NCI-H2081 treated with DMSO at 0.1 percent for 48 hours (cell line): ENCODE measurements at places on chromosomes 7 and 10.

DNA sequence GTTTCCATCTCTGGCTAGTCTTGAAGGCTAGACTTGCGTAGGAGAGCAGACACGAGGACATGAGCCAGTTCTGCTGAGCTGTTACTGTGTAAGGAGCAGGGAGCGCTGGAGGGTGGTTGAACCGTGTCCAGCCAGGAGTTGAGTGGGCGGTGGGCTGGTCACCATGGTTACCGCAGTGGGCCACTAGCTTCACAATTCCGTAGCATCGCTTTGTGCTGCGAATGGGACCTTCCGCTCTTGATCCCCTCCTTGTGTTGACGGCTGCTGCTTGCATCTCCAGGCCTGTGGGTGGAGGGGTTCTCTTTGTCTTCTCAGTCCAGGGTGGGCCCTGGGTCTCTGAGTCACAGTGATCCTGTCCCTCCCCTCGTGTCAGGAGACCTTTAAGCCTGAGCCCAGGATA, 49.4 kb upstream of the OCM start:
- no peak for DNase-seq

DNA sequence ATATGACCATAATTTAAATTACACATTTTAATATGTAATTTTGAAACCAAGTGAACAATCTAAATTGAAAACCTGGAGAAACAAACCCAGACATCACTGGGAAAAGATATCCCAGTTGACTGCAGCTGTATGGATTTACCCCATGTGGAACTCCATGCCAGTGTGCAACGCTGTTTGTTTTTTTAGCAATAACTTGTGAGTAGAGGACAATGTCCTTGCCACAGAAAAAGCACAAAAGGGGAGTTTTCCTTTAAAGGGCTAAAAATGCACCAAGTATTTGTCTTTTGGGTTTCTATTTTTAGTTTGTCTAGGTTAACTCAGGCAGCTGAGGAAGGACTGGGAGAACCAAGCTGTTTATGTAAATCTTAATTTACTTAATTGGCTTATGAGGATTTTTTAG, 15.1 kb upstream of the COL17A1 start:
- DNase-seq, result no peak

GRCh38 chr10:60853107-60853506, 74.8 kb downstream of the CDK1 start:
- DNase-seq, result no peak

GRCh38 chr7:32495298-32496051, at the start of gene AVL9:
TSS of gene AVL9 (plus strand) at chr7:32495489. CDS start at chr7:32495710, 221 bp downstream.
- DNase-seq, result peak; percentile 86

DNA sequence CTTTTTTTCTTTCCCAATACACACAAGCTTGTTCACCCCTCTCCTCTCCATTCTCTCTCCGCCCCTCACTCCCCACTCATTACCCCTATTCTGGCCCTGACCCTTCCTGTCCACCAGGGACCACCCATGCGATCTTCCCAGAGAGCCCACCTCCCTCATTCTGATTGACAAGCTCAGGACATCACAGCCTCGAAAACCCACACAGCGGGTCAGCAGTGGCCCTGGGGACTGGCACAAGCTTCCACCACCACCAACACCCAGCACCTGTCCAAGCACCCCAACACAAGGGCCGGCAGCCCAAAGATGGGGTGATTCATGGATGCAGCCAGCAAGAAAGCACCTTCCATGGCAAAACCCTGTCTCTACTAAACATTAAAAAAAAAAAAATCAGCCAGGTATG, 50.0 kb upstream of the USP6NL start:
- no peak for DNase-seq

- DNase-seq, result no peak
Observed at GRCh38 chr10:72322030-72322279, 32.8 kb downstream of the DNAJB12 start.

DNA sequence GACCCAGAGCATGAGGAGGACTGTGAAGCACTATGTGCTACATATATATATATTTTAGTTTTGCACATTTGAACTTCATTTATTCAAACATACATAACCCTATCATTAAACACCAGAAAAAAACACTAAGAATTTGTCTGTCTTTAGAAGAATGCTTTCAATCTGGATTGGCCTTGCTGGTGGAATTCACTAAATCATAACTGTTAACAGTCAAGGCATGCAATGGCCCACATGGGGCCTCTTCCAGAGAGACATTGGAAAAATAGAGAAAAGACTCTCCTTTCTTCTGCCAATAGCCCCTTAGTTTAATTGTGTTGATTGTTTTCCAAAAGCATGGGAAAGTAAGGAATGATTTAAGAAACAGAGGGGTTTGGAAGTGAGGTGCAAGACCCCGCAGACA, 77.9 kb downstream of the MRPL32 start:
- no peak for DNase-seq

GRCh38 chr7:151539088-151539671, 19.5 kb upstream of the RHEB start:
- DNase-seq, result no peak

- DNase-seq, result no peak
Observed at GRCh38 chr10:78600740-78601139, 468.0 kb upstream of the ZMIZ1 start.

DNA sequence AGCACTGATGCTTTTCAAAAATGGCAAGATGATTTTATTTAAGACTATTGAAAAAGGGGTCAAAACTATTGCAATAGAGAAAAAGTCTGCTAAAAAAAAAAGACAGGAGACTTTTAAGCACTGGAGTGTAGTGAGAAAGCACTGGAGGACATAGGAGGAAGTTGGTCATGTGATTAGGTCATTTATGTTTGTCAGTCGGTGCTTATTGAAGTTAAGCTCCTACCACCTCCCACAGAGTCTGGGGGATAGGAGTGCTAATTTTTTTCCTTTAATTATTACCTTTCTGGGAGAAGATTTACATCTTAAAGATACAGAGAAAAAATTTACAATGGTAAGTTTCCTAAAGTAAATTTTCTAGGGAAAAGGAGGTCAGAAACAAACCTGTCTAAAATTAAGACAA, 80.2 kb upstream of the TMEM229A start:
- no peak for DNase-seq

GRCh38 chr10:119370972-119371703, 163.8 kb downstream of the GRK5 start:
- no peak for DNase-seq

DNA sequence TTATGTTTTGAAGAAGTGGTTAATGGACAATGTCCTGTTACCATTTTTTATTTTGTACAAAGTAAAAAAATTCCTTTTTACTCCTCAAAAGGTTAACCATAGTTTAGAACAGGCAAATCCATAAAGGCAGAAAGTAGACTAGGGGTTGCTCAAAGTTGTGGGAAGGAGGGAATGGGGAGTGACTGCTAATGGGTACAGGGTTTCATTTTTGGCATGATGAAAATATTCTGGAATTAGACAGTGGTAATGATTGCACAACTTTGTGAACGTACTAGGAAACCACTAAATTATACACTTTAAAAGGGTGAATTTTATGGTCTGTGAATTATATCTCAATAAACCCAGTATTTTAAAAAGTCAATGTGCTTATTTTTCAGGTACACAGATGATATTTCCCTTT, 35.4 kb upstream of the CDK14 start:
- no peak for DNase-seq

GRCh38 chr10:28177944-28178637, 124.8 kb downstream of the MPP7 start:
- no peak for DNase-seq

- no peak for DNase-seq
Observed at GRCh38 chr10:31885971-31886370, 42.7 kb downstream of the ARHGAP12 start.

- no peak for DNase-seq
Observed at GRCh38 chr7:43163885-43164284, 51.4 kb downstream of the HECW1 start.

DNA sequence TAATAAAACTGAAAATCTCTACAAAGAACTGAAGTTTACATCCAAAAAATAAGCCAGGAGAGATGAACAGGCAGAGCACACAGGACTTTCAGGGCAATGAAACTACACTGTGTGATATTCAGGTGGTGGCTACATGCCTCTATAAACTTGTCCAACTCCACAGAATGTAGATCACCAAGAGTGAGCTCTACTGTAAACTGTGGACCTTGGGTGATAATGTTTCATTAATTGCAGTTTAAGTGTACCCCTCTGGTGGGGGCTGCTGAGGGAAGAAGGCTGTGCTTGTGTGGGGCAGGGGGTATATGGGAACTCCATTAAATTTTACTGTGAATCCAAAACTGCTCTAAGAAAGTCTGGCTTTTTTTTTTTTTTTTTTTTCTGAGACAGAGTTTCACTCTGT, 22.7 kb downstream of the YWHAG start:
- no peak for DNase-seq

GRCh38 chr7:51366172-51366728, 49.6 kb upstream of the COBL start:
- no peak for DNase-seq

DNA sequence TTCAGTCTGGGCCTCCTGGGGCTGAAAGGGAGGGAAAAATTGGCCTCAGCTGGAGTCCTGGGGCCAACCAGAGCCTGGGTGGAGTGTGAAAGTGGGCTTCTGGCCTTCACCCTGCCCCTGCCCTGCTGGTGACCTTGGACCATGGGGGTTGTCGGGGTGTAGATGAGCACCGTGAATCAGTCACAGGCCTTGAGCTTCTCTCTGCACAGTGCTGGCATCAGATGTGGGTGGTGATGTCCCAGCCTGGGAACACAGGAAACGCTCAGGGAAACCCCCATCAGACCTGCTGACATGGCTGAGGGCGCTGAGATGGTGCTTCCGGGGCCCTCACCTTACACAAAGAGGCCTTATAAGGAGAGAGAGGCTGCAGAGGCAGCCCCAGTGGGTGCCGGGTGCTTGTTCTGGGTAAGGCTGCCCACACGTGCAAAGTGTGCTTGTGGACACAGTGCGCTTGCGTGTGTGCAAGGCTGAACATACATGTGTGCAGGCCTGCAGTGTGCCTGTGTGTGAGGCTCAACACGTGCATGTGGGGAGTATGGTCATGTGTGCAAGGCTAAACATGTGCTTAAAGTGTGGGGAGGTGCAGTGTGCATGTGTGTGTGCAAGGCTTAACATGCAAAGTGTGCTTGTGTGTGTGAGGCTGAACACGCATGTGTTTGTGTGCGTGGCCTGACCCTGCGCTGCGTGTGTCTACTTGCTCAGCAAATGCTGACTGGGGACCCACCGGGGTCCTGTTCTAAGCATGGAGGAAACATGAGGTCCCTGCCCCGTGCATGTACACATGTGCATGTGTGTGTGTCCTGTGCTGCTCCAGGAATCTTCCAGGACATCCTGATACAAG, 6.5 kb downstream of the ARPC1B start:
- DNase-seq, result no peak

DNA sequence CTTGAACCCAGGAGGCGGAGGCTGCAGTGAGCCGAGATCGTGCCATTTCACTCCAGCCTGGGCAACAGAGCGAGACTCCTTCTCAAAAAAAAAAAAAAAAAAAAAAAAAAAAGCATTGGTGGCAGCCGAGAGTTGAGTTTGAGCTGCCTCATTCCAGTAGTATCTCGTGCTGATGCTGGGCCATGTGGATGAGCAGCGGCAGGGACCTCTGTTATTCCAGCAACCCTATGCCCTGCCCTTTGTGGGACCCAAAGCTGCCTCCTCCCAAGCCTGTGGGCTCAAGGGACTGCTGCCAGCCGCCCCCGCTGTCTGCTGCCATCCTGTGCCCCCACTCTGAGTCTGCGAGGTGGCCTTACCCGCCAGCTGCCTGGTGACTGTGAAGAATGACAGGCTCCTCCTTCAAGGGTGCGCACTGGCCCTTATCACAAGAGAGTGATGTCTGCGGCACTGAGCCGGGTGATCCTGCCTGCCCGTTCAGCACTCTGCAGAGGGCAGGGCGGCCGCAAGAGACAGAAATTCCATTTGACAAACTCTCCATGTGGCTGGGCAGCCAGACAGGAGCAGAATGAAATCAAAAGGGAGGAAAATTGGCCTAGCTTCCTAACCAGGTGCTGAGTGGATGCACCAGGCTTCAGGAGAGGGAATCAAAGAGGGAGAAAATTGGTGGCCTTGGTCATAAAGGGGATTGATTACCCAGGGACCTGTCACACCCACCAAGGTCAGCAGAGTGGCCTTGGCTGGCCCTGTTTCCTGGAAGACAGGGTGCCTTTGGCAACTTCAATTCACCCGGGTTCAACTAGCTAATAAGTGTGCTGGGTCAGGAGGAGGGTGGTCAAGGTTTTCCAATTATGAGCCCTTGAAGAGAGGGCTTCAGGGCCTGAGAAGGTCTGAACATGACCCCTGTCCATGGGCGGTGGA, 65.3 kb upstream of the ZMIZ1 start:
- DNase-seq, result no peak

DNA sequence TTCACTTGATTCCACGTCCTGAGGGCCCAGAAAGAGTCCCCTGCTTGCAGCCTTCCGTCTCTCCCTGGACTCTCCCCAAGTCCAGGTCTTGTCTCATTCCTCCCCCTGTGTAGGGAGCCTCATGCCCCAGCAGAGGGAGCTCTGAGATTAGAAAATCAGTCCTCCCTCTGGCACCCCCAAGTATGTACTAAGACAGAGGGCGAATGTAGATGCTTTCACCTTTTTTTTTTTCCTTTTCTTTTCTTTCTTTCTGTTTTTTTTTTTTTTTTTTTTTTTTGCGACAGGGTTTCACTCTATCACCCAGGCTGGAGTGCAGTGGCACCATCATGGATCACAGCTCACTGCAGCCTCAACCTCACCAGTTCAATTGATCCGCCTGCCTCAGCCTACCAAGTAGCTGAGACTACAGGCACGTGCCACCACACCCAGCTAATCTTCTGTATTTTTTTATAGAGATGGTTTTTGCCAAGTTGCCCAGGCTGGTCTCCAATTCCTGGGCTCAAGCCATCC, 10.3 kb downstream of the SFXN3 start:
- no peak for DNase-seq

DNA sequence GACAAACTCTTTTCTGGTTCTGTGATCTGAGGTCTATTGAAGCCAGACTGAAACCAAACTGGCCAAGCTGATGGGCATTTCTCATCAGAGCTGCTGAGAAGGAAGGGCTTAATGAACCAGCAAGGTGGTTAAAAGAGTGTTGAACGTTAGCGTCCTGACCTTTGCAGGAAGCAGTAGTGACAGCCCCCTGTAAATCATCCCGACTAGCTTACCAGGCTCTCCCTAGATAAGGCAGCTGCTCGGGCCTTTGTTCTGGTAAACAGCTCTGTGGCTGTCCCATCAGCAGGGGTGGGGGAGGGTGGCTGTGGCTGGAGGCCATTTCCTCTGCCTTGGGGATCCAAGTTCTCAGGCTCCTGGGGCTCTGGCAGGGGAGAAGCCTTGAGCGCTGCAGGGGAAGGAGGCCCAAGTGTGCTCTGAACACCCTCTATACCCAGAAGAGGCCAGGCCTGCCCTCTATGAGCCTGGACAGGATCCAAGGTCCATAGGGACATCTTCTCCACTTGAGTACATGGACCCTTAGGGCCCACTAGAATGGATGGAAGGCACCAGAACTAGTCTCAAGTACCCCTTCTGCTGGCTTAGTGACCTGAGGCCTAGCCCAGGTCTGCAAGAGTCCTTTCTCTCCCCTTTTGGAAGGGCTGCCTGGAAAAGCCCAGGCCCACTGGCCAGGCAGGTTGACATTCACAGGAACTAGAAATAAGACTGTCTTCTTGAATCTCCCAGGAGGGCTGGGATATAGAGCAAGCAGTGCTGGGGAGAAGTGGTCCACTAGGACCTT, 134.6 kb downstream of the ARHGAP22 start:
- no peak for DNase-seq

GRCh38 chr10:3559527-3559926, 225.5 kb downstream of the KLF6 start:
- no peak for DNase-seq
